ENCODE measurements at places on chromosomes 11 and 22.

DNA sequence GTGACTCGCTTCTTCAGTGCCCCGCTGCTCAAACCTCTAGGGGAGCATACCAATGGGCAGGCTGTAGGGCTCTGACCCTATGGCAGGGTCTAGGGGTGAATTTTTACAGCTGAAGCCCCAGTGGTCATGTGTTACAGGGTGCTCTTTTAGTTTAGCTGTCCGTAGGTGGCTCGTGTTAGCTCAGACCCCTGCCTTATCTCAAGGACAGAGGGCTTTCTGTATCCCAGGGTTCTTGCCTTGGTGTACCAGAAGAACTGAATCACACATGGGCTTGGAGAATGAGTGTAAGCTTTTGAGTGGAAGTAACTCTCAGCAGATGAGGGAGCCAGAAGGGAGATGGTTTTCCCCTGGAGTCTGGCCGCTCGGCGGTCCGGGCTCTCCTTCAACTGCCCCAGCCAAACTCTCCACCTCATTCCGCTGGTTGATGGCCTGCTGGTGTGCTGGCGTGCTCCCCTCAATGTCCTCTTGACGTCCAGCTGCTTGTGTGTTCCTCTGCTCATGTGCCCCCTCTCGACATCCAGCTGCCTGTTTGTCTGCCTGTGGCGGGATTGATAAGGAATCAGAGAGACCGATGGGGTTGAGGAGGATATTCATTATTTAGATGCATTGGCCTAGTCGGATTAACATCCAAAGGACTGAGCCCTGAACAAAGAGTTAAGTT lies 37.5 kb downstream of the BIRC2 start:
- DNase-seq, result no peak

DNA sequence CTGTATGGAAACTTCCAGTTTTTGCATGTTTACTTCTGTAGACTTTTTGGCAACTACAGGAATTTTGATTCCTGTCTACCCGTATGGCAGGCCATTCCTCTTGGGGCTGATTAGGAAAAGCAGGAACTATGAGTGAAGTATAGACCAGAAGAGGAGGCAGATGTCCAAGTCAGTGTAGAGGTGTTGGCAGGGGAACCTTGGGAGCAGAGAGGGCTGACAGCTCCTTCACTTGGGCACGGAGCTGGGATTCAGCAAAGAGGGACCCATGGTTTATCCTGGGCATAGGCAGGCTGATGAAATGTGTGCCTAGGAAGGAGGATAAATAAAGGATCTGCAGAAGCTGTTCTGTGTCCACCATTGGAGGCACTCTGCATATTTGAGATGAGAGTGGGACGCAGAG lies 33.1 kb downstream of the TREH start:
- DNase-seq, result no peak

DNA sequence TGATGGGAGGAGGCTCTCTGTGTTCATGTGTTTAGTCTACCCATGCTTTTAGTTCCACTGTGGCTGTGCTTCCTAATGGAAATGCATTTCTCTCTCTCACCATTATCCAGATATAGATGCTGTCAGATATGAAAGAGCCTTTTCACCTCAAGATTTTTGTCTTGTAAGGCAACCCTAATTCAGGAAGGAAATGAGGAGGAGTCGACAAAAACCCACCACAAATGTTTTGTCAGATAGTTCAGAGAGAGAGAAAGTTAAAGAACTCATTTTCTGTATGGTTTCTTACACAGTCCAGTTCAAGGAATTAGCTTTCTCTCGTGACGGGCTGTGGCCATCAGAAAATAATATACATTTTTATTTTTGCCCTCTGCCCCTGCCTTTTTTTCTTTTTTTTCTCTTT lies 82.5 kb downstream of the ARL14EP start:
- DNase-seq, result no peak

DNA sequence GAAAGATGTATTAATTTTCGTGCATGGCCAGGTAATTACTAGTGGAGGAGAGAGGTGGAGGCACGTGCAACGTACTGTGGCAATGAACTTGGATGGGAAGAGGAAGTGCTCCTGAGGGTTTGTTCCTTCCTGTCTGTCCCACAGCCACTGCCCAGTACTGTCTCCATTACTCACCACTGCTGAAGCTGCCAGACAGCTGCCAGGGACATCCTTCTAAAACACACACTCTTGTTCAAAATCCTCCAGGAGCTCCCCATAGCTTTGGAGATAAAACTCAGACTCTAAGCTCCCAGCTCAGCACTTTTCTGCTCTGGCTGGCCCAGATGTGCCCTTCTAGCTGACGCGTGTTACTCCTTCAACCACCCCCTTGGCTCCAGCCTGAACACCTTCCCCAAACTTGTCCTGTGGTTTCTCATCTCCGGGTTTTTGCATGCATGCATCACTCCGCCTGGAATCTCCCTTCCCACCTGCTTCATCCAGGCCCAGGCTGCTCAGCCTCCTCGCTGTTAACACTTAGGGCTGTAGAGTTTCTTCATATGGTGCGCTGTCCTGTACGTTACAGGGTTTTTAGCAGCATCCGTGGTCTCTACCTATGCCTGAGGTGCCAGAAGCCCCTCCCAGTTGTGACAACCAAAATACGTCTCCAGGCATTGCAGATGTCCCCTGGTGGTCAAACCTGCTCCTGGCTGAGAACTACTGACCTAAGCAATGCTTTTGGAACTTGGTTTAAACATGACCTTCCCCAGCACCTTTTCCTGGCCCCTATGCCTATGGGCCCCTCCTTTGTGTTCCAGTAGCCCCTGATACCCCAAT lies 69.5 kb downstream of the C11orf91 start:
- no peak for DNase-seq

GRCh38 chr11:1237851-1238250 lies 15.0 kb downstream of the MUC5B start:
- no peak for DNase-seq

DNA sequence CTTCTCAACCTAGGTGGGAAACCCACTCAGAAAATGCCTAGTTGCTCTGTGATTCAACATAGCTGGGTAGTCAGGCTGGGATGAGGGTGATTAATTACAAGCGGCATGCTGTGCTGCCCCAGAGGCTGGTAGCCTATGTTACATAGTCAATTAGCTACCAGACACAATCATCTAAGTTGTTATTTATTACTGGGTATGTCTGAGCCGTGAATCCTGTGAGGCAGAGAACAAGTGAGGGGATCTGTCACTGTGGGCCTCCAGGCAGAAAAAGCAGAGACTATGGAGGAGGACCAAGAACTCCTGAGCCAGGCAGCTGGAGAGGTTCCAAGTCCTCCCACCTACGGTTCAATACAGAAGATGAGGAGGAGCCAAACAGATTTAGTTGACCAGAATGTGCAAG lies 186.6 kb upstream of the BDNF start:
- DNase-seq, result no peak

DNA sequence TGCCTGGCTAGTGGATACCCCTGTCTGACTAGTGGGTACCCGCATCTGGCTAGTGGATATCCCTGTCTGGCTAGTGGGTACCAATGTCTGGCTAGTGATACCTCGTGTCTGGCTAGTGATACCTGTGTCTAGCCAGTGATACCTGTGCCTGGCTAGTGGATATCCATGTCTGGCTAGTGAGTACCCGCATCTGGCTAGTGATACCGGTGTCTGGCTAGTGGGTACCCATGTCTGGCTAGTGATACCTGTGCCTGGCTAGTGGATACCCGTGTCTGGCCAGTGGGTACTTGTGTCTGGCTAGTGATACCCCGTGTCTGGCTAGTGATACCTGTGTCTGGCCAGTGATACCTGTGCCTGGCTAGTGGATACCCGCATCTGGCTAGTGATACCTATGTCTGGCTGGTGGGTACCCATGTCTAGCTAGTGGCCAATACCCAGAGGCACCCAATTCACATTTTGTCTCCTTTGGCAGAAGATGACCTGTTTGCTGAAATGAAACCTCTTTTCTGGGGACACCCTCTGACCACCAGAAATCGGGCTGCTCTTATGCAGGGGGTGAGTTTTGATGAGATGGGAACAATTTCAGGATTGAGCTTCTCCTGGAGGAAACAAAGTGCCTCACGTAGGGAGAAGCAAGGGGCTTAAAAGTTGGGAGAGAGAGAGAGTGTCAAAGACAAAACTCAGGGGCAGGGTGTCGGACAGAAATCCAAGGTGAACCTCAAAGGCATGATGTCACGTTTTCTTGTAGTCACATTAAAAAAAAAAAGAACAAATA lies 63.4 kb downstream of the SMIM38 start:
- no peak for DNase-seq

DNA sequence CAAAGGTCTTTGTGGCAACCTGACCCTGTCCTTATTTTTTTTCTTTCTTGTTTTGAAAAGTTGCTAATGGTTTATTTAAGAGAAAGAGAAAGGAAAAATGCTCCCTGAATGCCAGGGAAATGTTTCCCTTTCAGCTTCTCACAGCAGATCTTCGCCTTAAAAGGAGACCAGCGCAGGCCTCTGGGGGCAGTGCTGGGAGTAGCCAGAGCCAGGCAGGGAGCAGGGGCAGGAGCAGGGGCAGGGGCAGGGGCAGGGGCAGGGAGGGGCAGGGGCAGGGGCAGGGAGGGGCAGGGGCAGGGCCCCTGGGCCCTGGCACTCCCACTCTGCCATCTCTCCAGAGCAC lies 5.1 kb downstream of the MOB2 start:
- DNase-seq, result no peak

GRCh38 chr11:20041499-20041898 lies 118.8 kb downstream of the DBX1 start:
- DNase-seq, result no peak

- DNase-seq, result no peak
Measured at GRCh38 chr11:47394322-47395222, 13.8 kb upstream of the SLC39A13 start.

DNA sequence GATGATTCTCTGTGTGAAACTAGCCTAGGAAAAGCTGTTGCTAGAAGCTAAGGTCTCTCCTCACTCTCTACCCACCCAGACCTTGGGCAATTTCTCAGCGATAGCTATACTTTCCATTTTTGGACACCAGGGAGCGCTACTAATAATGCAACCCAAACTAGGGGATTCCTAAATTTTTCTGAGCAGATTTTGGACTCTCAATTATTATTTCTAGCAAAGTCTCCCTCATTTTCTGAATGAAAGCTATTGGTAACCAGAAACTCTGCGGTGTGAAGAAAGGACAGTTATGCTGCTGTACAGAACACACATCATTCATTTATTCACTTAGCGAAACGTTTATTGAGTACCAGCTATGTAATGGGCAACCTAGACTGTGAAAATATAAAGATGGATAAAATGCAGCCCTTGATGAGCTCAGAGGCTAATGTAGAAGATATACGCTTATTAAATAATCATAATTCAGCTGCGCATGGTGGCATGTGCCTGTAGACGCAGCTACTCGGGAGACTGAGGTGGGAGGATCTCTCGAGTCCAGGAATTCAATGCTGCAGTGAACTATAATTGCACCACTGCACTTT lies 6.1 kb upstream of the STIM1 start:
- peak; percentile 23 for DNase-seq

- no peak for DNase-seq
Measured at GRCh38 chr11:118078911-118079411, 2.1 kb downstream of the TMPRSS4 start.

GRCh38 chr11:126431401-126432064 lies 76.0 kb downstream of the ST3GAL4 start:
- no peak for DNase-seq

GRCh38 chr22:32882774-32883530 lies 81.4 kb downstream of the TIMP3 start:
- DNase-seq, result no peak

DNA sequence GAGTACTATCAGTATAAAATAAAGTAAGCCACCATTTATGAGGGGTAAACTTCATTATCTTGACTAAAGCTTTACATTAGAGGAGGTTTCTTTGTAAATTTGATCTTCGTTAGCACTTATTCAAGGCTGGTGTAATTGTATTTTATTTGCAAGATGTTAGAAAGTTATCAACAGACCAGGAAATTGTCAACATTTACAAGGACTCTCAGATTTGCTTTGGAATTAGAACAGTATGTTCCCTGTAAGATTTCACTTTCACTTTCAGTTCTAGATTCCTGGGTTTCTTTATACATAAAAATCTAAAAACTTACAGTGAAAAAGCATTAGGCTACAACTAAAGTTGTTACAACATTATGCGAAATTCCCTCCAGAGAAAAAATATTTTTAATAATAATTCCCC lies 4.6 kb upstream of the BIRC3 start:
- DNase-seq, result no peak

- no peak for DNase-seq
Measured at GRCh38 chr22:27213294-27213693, 555.9 kb downstream of the MIAT start.

DNA sequence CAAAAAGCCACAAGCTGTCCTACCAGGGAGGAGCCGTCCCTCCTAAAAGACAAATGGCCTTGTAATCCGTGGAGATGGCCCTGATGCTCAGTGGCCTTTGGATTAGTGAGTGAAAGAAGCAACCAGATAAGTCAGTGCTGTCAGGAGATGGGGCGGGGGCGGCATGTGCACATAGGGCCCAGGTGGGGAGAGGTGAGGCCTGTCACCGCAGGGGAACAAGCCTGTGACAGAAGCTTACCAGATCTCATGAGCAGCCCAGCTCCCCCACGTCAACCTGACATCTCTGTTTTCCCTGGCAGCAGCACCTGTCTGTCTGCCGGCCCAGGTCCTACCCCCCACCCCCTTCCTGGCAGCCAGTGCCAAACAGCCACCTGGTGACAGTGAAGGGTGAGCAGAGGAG lies 162.6 kb downstream of the BUD13 start:
- peak; percentile 73 for DNase-seq

GRCh38 chr22:31326877-31327276 lies 19.3 kb downstream of the PATZ1 start:
- DNase-seq, result no peak

GRCh38 chr11:26953770-26954392 lies 40.0 kb upstream of the FIBIN start:
- no peak for DNase-seq

DNA sequence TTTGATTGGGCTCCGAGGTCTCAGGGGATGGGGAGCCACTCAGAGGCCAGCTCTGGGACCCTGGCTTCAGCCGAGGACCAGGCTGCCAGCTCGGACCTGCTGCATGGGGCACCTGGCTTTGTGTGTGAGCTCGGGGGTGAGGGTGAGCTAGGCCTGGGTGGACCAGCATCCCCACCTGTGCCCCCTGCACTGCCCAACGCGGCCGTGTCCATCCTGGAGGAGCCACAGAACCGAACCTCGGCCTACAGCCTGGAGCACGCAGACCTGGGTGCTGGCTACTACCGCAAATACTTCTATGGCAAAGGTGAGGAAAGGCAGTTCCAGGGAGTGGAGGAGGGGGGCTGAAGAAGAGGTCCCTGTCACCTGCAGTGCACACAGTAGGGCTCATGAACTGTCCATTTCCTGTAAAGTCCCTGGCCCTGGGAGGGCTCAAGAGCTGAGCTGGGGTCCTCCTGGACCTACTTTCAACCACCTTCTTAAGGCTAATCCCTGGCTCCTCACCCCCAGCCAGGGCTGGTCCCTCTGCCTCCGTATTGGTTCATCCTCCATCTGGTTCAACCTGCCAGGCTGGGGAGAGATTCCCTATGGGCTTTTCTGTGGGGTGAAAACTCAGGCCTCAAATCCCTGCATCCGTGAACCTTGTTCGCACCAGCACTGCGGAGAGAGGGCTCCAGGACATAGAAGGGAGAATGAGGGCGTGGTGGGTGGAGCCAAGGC lies 3.6 kb downstream of the SIPA1 start:
- DNase-seq, result no peak

GRCh38 chr11:78147807-78148206 lies 8.4 kb upstream of the ALG8 start:
- peak; percentile 65 for DNase-seq

- DNase-seq, result no peak
Measured at GRCh38 chr22:41263704-41264103, 22.3 kb downstream of the RANGAP1 start.

GRCh38 chr11:12449961-12450715 lies 72.8 kb downstream of the PARVA start:
- no peak for DNase-seq

All from NCI-H510A treated with DMSO at 0.1 percent for 48 hours (cell line).